Activated CD4-positive, alpha-beta T cell treated with anti-CD3 and anti-CD28 coated beads, Interleukin-2, amount 10 ng/mL, durations not matched to agents 7 days and 5 days (primary cell): ENCODE measurements at places on chromosomes 11 and 22. TPM values are rescaled to one million over a fixed set of nuclear protein-coding genes. Genes with fewer than 3 reads are reported as not detected.

DNA sequence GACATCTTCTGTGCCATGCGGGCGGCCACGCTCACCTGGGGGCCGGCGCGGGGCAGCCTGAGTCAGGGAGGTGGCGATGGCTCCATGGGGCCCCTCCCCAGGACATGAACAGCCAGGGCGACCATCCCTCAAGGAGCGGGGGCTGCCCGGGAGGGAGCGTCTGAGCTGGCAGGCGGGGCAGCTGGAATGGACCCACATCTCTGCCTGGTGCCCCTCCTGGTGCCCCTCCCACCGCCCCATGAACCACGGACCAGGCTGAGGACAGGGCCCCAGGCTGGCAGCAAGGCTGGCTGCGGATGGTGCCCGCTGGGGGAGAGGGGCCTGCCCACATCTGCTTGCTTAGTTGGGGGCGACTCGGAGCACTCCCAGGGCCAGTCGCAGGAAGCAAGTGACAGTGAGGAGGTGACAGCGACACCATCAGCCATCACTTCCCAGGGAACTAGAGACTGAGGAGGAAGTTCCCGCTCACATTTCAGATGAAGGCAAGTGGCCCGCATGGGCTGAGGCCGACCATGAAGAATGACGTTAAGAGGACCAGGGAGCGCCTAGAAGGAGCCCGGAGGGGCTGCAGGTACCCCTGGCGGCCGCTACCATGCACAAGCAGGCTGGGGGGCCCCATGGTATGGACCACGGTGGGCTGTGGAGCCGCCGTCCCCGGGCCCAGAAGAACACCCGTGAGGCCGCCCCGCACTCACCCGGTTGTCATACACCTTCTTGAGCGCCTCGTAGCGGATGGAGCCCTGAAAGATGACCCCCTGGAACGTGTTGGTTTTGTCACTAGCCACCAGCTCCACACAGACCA is 37.3 kb downstream of the KIAA0930 start:
- DNase-seq = no peak
- H3K36me3 ChIP-seq = no peaks in the 10 kb centered on the region
- H3K4me1 ChIP-seq = no peaks in the 10 kb centered on the region
- H3K4me3 ChIP-seq = no peak overlapping the region
- no peaks in the 10 kb centered on the region for H3K27me3 ChIP-seq
- no peak overlapping the region for H3K27ac ChIP-seq

DNA sequence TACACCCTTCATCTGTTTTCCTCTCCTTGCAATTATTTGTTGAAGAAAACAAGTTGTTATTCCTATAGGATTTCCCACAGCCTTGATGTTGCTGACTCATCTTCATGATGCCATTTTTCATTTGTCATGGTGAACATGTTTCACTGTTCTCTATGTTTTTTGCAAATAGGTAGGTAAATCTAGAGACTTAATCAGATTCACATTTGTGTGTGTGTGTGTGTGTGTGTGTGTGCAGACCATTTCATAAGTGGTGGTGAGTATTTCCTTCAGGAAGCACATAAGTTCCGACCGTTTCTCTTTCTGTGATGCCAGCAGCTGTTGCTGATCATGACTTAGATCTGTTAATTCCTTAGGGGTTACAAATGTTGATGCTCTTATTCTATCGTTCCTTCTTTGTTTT is 80.3 kb upstream of the IZUMO1R start:
- H3K36me3 ChIP-seq = no peaks in the 10 kb centered on the region
- no peaks in the 10 kb centered on the region for H3K4me1 ChIP-seq
- H3K27ac ChIP-seq = no peak overlapping the region
- H3K27me3 ChIP-seq = no peaks in the 10 kb centered on the region
- H3K4me3 ChIP-seq = no peak overlapping the region

DNA sequence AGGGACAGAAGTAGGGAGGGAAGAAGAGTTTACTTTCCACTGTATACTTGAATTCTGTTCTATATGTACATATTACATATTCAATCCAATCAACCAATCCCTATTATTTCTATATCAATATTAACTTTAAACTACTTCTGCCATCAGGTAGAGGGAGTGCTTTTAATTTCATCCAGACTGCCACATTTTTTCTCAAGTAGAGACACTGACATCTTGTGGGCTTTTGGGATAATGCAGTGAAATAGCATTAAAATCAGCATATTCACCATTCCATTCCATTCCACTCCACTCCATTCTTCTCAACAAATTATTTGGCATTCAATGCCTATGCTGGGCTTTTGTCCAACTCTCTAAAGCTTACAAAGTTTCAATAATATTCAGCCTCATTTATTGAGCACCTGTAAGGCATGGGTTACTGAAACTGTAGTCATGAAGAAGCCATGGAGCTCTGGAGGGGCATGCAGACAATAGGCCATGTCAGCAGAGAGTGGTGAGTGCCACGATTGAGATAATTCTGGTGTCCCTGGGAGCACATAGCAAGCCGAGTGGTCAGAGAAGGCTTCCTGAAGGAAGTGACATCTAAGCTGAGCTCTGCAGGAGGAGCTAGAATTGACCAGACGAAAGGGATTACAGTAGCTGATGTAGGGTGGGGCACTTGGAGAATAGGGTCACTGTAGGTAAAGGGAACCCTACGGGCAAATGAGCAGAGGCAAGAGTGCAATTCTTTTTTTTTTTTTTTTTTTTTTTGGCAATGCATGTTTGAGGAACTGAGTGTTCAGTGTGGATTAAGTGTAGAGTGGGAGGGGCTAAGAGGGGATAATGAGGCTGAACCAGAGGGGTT is 12.8 kb upstream of the CLPB start:
- H3K4me1 ChIP-seq = no peaks in the 10 kb centered on the region
- H3K4me3 ChIP-seq = no peak overlapping the region
- no peaks in the 10 kb centered on the region for H3K36me3 ChIP-seq
- peak; percentile 31 for DNase-seq
- H3K27me3 ChIP-seq = peaks cover 26% of the 10 kb centered on the region
- no peak overlapping the region for H3K27ac ChIP-seq

- peak; percentile 61 for DNase-seq
- H3K27me3 ChIP-seq = no peaks in the 10 kb centered on the region
- peaks cover 72% of the 10 kb centered on the region for H3K4me1 ChIP-seq
- peak overlapping the region; percentile 85 for H3K27ac ChIP-seq
Measured at GRCh38 chr11:121417055-121417551, 35.0 kb upstream of the SORL1 start.

- no peaks in the 10 kb centered on the region for H3K27me3 ChIP-seq
- H3K4me1 ChIP-seq = peaks cover 4% of the 10 kb centered on the region
- H3K36me3 ChIP-seq = peaks cover 53% of the 10 kb centered on the region
- DNase-seq = no peak
Measured at GRCh38 chr11:125609545-125609944, 15.4 kb upstream of the CHEK1 start.

DNA sequence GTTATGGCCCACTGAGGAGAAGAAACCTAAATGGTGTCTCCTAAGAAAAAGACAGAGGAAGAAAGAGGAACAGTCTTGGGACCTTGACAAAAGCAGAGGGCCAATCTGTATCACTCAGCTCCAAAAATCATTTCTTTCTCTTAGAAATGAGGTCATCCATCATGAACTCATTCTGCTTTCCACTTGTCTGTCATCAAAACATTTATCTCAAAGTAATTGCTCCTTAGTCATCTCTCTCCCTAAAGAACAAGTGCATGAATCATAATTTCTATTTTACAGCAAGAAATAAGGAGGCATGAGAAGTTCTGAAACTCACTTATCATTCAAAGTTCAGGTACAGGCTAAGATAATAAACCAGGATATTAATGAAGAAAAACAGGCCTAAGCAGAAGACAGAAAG is 375.6 kb downstream of the KCNA4 start:
- DNase-seq = no peak
- no peak overlapping the region for H3K4me3 ChIP-seq
- no peaks in the 10 kb centered on the region for H3K4me1 ChIP-seq
- H3K27ac ChIP-seq = no peak overlapping the region
- H3K27me3 ChIP-seq = no peaks in the 10 kb centered on the region

GRCh38 chr22:38762551-38762983 is 6.8 kb upstream of the SUN2 start:
- H3K36me3 ChIP-seq = peaks cover 4% of the 10 kb centered on the region
- H3K27ac ChIP-seq = no peak overlapping the region
- no peak overlapping the region for H3K4me3 ChIP-seq
- no peaks in the 10 kb centered on the region for H3K27me3 ChIP-seq

DNA sequence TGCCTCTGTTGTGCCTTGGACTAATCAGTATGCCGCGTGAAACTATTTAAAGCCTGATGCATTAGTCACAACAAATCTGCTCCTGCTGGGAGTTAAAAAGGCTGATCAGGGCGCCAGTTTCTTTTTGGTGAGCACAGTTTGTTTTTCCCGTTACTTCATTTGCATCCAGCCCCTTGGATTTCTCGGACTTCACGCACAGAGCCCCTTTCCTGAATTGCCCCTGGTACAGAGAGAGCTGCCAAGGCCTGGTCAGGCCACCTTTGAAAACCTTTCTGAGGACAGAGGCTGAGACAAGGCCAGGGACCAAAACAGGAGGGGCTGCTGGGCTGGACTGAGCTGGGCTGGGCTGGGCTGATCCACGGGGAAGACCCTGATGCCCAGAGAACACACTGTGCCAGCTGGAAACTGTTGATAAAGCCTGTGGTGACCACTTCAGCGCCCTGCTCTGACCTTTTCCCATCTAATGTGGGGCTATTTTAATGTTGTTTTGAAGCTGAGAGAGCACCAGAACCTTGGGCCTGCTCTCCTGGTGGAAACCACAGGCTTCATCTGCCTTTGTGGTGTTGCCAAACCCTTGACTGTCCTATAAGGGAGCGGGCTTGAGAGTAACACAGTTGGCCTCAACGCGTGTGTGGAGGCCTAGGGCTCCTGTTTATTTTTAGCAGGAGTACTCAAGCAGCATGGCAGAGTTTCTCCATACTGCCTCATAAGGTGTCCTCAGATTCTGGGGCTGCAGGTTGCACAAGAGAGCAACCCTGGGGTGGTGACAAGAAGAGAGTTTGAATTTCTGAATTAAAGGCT is 44.2 kb downstream of the NAV2 start:
- no peak overlapping the region for H3K4me3 ChIP-seq
- H3K4me1 ChIP-seq = no peaks in the 10 kb centered on the region
- no peak for DNase-seq
- H3K36me3 ChIP-seq = no peaks in the 10 kb centered on the region

GRCh38 chr11:128412847-128413791 is 174.2 kb downstream of the ETS1 start:
- no peaks in the 10 kb centered on the region for H3K27me3 ChIP-seq
- H3K4me3 ChIP-seq = no peak overlapping the region
- H3K4me1 ChIP-seq = peaks cover 32% of the 10 kb centered on the region
- H3K36me3 ChIP-seq = peaks cover 7% of the 10 kb centered on the region
- no peak overlapping the region for H3K27ac ChIP-seq
- no peak for DNase-seq

DNA sequence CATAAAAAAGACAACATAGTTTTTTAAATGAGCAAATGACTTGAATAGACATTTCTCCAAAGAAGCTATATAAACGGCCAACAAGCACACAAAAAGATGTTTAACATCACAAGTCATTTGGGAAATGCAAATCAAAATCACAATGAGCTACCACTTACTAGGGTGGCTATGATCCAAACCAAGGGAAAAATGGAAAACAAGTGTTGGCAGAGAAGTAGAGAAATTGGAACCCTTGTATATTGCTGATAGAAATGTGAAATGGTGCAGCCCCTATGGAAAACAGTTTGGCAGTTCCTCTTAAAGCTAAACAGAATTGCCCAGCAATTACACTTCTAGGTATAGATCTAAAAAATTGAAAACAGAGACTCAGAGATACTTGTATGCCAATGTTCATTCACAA is 29.0 kb downstream of the PAMR1 start:
- H3K27ac ChIP-seq = no peak overlapping the region
- peaks cover 2% of the 10 kb centered on the region for H3K27me3 ChIP-seq
- DNase-seq = no peak
- no peaks in the 10 kb centered on the region for H3K36me3 ChIP-seq

- H3K4me3 ChIP-seq = no peak overlapping the region
- peaks cover 4% of the 10 kb centered on the region for H3K36me3 ChIP-seq
- no peaks in the 10 kb centered on the region for H3K4me1 ChIP-seq
- no peak overlapping the region for H3K27ac ChIP-seq
- H3K27me3 ChIP-seq = no peaks in the 10 kb centered on the region
- no peak for DNase-seq
Measured at GRCh38 chr11:117382746-117383145, 55.1 kb downstream of the CEP164 start.

- H3K4me1 ChIP-seq = peaks cover 4% of the 10 kb centered on the region
- H3K27ac ChIP-seq = no peak overlapping the region
- no peak for DNase-seq
Measured at GRCh38 chr11:77126156-77126775, 1.8 kb upstream of the MYO7A start.

GRCh38 chr11:96313163-96313562 is 29.8 kb downstream of the MAML2 start:
- H3K27ac ChIP-seq = no peak overlapping the region
- no peak for DNase-seq
- H3K4me1 ChIP-seq = peaks cover 65% of the 10 kb centered on the region
- no peaks in the 10 kb centered on the region for H3K27me3 ChIP-seq
- H3K36me3 ChIP-seq = peaks cover 54% of the 10 kb centered on the region

GRCh38 chr11:43578346-43579170 is 102.0 kb upstream of the HSD17B12 start:
- H3K36me3 ChIP-seq = no peaks in the 10 kb centered on the region
- peaks cover 35% of the 10 kb centered on the region for H3K4me1 ChIP-seq
- peaks cover 94% of the 10 kb centered on the region for H3K27me3 ChIP-seq
- DNase-seq = no peak

DNA sequence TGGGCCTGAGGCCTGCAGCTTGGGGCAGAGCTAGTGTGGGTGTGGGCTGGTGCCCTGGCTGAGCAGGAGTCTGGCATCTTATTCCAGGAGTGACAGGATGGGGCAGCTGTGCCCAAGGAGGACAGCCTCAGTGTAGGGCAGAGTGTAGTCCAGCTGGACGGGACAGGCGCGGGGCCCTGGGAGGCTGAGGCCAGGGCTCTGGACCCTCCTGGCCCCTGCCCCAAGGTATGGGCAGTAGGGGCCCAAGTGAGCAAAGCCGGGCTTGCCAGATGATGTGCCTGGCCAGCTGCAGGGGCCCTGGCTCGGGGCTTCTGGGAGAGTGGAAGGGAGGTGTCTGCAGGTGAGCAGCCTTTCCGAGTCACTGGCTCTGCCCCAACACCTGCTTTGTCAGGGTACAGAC is 1190.9 kb downstream of the BRD1 start:
- DNase-seq = no peak
- H3K4me3 ChIP-seq = no peak overlapping the region
- no peak overlapping the region for H3K27ac ChIP-seq
- H3K36me3 ChIP-seq = no peaks in the 10 kb centered on the region
- H3K27me3 ChIP-seq = no peaks in the 10 kb centered on the region

IGLL1 gene
- total RNA-seq = not detected

AGBL2 gene
- 5.9 TPM for total RNA-seq

GAL3ST1 gene
- total RNA-seq = not detected

LDLRAD3 gene
- not detected for total RNA-seq

SNX32 gene
- 2.2 TPM for total RNA-seq

ST14 gene
- total RNA-seq = not detected

IL10RA gene
- total RNA-seq = 187 TPM
